ENCODE measurements at places on chromosomes 1 and 21.

GRCh38 chr1:151043163-151043562 is 4.4 kb upstream of the C1orf56 start:
- DNase-seq = no peak

DNA sequence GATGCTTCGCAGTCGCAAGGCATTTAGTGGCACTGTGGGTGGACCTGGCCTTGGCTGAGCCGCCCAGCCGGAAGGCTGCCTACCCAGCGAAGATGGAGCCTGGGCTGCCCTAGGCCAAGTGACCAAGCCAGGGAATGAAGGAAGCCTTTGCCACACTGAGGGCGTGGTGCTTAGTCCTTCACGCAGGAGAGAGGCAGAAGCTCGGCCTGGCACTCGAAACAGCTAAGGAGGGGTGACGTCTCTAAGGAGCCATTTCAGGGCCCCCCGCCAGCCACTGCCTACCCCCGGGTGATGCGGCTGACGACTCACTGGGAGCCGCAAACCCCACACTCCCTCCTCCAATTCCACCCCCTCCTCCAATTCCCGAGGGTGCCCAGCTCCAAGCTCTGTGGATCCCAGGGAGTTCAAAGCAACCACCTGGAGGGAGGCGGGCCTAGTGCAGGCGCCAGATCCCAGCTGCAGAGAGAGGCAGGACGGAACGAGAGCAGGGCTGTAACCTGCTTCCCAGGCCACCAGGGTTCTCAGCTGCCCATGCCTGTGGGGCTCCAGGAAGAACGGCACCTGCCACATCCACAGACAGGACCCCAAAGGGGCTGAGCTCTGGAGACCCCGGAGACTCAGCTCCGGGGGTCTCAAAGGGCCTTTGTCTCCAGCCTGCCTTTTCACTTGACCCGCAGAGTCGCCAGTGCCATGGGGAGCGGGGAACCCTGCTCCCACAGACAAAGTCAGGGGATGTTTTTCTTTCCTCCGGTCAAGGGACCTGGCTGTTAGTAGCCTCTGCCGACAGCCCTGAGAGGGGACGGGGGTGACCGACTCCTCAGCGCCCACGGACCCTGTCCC is 75.8 kb downstream of the ARHGEF16 start:
- no peak for DNase-seq

DNA sequence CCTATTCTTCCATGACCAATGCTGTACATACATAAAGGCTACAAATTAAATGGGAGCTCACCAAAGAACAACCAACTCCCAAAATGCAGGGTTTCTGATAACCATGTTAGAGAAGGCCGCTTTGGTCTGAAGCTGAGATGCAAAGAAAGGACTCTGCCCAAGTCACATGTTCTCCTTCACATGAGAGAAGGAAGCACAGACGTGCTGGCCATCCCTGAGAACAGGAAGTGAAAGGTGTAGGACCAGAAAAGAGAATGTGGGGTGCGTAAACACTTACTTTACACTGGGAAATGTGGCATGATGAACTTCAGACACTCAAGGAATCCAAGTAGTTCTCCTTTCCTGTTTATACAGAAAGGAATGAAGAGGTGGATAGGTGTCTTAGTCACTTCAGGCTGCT is 31.7 kb upstream of the TADA1 start:
- DNase-seq = no peak

DNA sequence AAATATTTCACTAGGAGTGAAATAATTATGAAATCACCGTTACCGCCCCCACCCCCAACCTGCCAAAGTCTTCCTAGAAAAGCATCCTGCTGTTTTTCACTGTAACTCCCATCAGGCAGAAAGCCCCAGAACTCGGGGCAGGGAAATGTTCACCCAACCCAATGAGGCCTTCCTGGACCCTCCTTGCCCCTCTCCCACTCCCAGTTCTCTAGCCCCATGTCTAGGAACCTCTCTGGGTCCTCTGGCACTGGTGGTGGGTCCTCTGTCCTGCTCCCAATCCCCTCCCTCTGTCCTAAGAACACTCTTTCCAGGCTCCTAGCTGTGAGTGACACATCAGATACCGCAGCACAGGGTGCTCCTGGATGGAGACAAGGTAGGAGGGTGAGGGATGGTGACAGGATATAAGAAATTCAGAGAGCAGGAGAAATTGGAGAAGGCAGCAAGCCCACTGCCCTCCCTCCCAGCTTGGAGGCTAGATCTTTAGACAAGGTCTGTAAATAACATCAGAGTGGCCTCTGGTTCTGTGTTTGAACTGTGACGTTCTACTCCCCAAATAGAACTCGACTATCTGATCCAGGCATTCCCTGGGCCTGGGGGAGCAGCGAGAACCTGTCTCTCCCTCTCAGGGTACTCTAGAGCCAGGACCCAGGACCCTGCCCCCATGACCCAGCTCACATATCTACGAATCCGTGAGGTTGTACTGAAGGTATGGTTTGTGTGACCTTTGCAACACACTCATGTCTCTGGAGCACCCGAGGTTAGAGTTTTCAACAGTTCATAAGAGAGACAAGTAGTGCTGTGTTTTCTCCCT is 23.3 kb upstream of the BTG2 start:
- no peak for DNase-seq

DNA sequence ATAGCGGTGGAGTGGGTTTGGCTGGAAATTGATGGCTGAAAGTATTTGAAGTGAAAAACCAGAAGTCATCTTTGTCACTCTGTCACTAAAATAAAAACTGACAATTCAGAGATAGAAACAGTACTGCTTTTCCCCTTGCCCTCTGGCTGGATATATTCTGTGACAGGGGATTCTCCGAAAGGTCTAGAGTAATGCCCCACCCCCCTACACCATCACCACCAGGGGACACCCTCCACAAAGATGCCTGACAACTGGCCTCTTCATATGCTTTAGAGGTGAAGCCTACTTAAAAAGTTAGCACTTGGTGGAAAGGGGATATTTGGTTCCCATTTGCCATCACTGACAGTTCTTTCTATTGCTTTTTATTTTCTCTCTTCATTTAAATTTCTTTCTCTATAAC is 73.5 kb downstream of the SGIP1 start:
- no peak for DNase-seq

- no peak for DNase-seq
Observed at GRCh38 chr1:1303736-1304135, 4.0 kb downstream of the ACAP3 start.
